CD4-positive, alpha-beta memory T cell (primary cell): ENCODE measurements at places on chromosomes 11 and 22. TPM values are rescaled to one million over a fixed set of nuclear protein-coding genes. Genes with fewer than 3 reads are reported as not detected.

- DNase-seq, result no peak
Observed at GRCh38 chr11:61682093-61682732, 2.0 kb downstream of the DAGLA start.

- no peak for DNase-seq
Observed at GRCh38 chr22:44443641-44444235, 54.3 kb downstream of the RTL6 start.

GRCh38 chr22:36467946-36468345 lies 13.5 kb downstream of the TXN2 start:
- no peak for DNase-seq

DNA sequence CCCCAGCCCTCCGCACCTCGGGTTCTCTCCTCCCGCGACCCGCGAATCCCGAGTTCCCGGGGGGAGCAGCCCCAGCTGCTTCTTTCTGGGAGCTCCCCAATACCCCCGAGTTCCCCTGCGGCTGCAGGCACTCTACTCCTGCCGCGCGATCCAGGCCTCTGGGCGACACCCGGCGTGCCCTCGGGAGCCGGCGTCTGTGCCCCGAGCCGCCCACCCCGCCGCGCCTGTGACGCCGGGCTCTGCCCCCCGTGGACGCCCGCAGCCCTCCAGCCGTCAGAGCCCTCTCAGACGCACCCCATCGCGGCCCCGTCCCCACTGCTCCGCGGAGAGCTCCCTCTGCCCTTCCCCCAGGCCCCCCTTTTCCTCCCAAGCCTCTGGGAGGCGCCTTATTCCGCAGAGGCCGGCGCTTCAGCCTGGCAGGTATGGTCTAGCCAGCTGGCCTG lies 422 bp downstream of the GLB1L2 start:
- DNase-seq, result no peak

GRCh38 chr22:31329453-31330215 lies 16.5 kb downstream of the PATZ1 start:
- DNase-seq, result no peak

DNA sequence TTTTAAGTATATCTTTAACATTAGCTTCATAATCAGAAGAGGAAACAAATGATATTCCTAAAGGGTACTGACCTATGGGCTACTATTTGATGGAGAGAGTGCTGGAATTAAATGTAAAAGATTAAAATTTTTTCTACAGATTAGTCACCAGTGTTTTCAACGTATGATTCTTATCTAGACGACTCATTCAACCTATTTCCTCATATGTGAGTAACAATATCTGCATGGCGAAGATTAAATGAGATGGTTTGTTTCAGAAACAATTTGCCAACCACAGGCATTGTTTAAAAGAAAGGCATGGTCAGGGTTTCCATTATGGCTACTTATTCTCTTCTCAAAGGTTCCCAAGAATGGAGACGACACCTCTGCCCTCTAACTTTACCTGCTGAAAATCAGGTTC lies 20.4 kb downstream of the OR56B4 start:
- no peak for DNase-seq

DNA sequence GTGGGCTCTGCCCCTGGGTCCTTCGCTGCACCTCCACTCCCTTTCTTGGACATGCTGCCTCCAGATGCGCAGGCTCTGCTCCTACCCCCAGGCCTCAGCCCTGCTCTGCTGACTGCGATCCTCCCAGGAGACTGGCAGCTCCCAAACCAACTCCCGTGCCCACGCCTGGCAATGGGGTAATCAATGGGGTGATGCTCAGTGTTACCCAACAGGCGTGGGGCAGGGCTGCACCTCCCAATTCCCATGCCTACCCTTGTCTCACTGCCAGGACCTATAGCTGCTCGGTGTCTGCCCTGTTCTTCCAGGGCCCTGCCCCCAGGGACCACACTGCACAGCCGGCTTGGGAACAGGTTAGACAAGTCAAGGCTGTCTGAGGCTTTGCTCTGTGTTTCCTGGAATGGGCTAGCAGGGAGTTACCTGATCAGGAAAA lies at the start of gene ALDH3B2:
ALDH3B2 (minus strand) TSS at position 182 of the 430 bp plus-strand sequence. CDS start 7,688 bp downstream, outside the sequence.
- no peak for DNase-seq

DNA sequence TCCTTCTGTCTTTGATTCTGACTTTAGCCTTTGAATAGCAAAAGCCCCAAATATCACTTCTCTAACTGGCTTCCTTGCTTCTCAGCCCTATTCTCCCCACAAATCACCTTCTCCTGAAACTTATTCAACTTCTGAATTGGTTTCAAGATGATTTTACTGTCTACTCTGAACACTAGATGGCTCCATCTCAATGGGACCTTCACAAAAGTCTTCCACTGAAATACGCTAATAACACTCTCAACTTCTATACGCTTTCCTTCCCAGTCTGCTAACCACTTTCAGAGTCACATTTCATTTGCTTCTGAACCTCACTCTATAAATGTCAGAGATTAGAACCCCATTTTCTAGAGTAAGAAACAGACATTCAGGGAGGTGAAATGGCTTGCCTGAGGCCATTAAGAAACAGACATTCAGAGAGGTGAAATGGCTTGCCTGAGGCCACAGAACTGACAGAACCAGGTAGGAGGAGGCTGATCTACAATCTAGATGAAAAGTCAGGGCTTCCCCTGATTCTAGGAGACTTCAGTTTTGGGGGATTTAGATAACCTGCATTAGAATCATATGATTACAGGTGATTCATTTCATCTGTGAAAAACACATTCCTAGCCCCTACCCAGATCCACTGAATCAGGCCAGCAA lies 20.6 kb downstream of the MORC2 start:
- DNase-seq, result peak; percentile 34

DNA sequence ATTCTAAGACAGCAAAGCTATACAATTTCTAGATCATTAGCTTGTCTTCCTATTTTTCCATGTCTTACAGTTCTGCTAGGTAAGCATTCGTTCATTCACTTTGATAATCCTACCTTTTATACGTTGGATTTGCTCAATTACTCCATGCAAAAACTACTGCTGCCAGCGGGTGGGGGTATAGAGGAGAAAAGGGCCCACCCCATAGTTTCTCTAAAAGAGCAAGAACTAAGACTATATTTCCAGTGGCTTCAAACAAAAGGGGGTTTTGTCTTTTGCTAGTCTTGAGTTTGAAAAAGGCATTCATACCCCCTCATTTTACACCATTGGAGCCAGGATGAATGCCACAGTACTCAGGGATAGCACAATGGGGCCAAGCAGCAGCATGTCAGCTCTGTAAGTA lies 155.7 kb downstream of the WT1 start:
- no peak for DNase-seq

GRCh38 chr11:68741463-68741862 lies 9.9 kb downstream of the TESMIN start:
- DNase-seq, result no peak

DNA sequence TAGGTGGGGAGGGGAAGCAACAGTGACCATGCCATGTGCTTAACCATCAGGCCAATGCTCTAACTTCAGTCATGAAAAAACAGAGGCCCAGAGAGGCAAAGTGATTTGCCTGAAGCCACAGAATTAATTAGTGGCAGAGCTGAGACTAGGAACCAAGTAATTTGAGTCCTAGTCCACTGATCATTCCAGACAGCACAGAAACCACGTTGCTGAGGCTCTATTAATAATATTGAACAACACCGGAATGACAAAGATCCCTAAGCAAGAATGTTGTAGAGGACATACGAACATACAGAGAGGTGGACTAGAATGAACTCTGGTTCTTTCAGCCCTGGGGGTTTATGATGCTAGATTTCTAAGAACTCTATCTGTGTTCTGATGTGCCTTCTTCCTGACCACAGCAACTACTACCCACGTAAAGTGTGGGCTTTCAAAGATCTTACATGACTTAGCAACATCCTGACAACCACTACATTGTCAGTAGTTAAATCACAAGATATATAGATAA lies 92.3 kb downstream of the GAB2 start:
- peak; percentile 56 for DNase-seq

DNA sequence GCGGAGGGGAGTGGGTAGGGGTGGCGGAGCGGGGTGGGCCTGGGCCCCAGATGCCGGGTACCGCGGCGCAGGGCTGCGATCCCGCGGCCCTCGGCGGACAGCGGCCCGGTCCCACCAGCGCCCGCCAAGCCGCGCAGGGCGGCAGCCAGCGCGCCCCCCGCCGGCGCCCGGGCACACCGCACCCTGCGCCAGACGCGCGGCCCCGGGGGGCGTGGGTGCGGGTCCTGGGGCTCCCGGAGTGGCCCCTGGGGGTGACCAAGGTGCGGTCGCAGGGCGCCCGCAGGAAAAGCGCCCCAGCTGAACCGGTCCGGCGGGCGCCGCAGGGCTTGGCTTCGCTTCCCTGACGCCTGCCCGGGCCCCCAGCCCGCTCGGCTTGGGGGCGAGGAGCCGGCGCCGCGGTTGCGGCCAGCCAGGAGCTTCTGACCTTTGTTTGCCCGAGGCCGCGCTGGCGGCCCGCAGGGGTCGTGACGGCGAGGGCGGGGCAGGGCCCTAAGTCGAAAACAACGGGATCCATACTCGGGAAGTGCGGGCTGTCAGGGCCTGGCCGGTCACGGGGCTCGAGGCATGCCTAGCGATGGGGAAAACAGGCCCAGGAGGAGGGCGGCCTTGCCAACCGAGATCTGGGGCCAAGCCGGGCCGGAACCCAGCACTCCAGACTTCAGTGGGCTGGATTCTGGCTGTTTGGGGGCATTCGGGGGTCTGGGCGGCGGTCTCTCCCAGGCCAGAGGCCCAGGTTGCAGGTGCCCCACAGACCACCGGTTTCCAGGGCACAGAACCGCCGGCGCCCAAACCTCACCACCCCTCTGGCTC lies 581 bp upstream of the AP5B1 start:
- no peak for DNase-seq

GRCh38 chr11:128904656-128905344 lies 13.6 kb downstream of the KCNJ5 start:
- DNase-seq, result no peak

- DNase-seq, result peak; percentile 0
Observed at GRCh38 chr11:12599408-12600143, 74.6 kb upstream of the TEAD1 start.

GRCh38 chr11:129278586-129279319 lies 86.6 kb upstream of the ARHGAP32 start:
- no peak for DNase-seq

- no peak for DNase-seq
Observed at GRCh38 chr22:36027579-36027934, 1.1 kb downstream of the RBFOX2 start.

DNA sequence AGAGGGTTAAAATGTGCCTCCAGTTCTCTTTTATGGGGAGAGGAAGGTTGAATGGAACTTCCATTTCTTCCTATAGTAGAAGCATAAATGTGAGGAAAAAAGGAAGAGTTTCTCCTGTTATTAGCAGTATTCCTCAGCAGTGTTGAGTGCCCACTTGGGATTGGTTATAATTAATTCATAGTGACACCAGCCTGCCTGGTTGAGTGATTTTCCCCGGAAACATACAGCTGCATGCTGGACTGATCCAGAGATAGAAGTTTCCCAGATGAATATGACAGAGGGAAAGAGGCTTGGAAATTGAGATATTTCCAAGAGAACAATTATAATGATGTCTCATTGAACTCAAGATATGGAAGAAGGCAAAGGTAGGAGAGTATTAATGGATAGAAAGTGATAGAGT lies 28.3 kb downstream of the RAB39A start:
- DNase-seq, result no peak

DNA sequence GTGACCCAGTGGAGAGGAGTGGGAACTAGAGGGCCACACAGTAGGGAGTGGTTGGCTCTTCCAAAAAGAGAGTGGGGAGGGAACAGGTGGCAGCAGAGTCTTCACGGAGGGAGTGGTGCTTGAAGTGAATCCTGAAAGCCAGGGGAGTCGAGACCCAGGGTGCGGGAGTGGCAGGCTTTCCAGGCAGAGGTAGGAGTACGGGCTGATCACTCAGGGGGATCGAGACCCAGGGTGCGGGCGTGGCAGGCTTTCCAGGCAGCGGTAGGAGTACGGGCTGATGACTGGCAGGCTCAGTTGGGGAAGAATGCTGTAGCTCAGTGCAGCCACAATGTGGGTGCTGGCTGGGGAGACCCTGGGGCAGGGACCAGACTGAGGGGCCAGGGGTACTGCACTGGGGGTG lies 148.2 kb downstream of the TBC1D22A start:
- no peak for DNase-seq

DNA sequence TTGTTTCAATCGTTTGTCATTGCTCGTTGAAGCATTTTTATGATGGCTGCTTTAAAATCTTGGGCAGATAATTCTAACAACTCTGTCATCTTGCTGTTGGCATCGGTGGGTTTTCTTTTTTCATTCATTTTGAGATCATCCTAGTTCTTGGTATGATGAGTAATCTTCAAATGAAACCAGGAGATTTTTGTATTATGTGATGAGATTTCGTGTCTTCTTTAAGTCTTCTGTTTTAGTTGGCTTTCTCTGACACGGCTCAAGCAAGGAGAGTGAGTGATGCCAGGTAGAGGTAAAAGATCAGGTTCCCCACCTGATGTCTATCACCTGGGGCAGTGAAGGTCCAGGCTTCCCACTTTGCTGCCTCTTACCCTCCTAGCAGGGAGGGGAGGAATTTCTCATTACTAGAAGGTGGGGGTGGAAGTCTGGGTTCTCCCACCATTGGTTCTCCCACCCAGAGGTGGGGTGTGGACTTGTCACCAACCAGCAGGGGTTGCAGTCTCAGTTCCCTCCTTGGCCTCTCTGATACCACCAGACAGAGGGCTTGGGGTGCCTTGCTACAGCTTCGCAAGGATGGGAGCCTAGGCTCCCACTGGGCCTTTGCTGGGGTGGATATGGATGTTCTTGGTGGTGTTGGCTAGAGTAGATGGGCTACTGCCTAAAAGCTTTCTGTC lies 12.9 kb downstream of the CDC45 start:
- DNase-seq, result no peak

- DNase-seq, result peak; percentile 32
Observed at GRCh38 chr11:36385121-36385970, 89.3 kb downstream of the PRR5L start.

DNA sequence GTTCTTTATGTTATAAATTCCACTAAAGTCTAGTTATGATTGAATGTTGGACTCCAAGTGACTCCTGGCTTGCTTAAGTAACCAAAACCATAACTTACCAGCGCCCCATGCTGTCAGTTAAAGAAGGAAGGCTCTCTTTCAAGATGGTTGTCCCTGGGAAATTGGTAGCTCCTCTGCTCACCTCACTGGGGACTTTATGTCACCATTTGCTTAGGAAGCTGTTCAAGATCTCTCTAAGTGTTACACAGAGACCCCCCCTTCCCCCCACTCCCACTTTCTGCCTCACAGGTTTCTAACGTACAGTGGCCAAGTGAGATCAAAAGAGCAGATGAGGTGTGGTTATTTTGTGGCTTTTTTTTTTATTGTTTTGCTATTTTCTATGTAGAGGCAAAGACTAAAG lies 301.8 kb downstream of the AASDHPPT start:
- no peak for DNase-seq

TMEM223 gene
- 38.9 TPM for polyA plus RNA-seq

PPM1F gene
- 7.2 TPM for polyA plus RNA-seq

CADM1 gene
- 2.8 TPM for polyA plus RNA-seq

GPR83 gene
- polyA plus RNA-seq, result not detected

PANX2 gene
- not detected for polyA plus RNA-seq

C11orf91 gene
- not detected for polyA plus RNA-seq

GLYAT gene
- not detected for polyA plus RNA-seq

TUBGCP6 gene
- polyA plus RNA-seq, result 20.5 TPM

BLID gene
- not detected for polyA plus RNA-seq

ARHGAP20 gene
- polyA plus RNA-seq, result 0.04 TPM
